Activated T-helper 1 cell treated with anti-CD3 and anti-CD28 coated beads, Interleukin-12 subunit alpha, Interleukin-12 subunit beta, Interleukin-2, Interleukin-4 antibody, amounts not matched to agents 30 ng/mL and 10 ng/mL and 1 ng/mL, durations not matched to agents 14 hours and 24 hours and 36 hours (primary cell): ENCODE measurements at places on chromosomes 3 and 15.
A peak's percentile ranks its signal among the peaks of the same experiment; 100 is the strongest.

DNA sequence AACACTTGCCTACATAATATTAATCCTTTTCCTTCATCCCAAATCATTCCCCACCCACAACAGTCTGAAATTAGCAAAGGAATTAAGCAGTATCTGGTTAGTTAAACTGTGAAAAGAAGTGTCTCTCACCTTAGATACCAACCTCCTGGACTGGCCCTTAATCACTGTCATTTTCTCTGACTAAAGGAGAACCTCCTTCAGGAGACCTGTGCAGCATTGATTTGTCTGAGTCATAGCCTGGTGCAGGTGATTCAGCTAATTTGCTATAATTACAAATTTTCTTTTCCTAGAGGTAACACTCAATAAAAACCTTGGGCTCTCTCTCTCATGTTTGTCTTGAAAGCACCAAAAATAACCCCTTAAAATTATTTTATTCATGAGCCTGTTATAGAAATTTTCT is 279.8 kb upstream of the SEMA6D start:
- no peaks in the 10 kb centered on the region for H3K27me3 ChIP-seq
- H3K36me3 ChIP-seq: no peaks in the 10 kb centered on the region
- no peak for DNase-seq
- H3K27ac ChIP-seq: no peak overlapping the region
- H3K4me3 ChIP-seq: no peak overlapping the region
- no peaks in the 10 kb centered on the region for H3K4me1 ChIP-seq

DNA sequence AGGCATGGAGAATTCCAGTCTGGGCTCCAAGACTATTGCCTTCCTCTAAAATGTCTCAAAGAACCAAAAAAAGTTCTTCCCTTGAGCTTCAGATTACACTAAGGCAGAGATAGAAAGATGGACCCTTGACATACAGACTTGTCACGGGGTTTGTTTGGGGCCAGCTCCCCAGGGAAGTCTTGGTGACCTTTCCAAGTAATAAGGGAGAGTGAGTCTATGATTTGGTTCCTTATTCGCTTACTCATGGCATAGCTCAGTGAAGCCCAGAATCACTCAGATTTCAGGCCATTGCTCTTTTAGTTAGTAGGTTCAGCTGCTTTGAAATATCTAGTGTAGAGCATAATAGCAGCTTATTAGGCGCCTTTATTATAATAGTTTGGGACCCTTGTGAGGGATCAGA is 90.3 kb downstream of the PLCL2 start:
- no peak overlapping the region for H3K27ac ChIP-seq
- H3K4me3 ChIP-seq: no peak overlapping the region
- no peaks in the 10 kb centered on the region for H3K4me1 ChIP-seq
- H3K27me3 ChIP-seq: no peaks in the 10 kb centered on the region
- H3K36me3 ChIP-seq: peaks cover 8% of the 10 kb centered on the region
- DNase-seq: no peak

GRCh38 chr3:186514296-186515002 is 29.7 kb downstream of the CRYGS start:
- H3K27ac ChIP-seq: peak overlapping the region; percentile 75
- H3K27me3 ChIP-seq: peaks cover 5% of the 10 kb centered on the region
- H3K36me3 ChIP-seq: peaks cover 3% of the 10 kb centered on the region
- DNase-seq: no peak
- H3K4me1 ChIP-seq: peaks cover 58% of the 10 kb centered on the region
- peak overlapping the region; percentile 1 for H3K4me3 ChIP-seq

- H3K27ac ChIP-seq: no peak overlapping the region
- peaks cover 4% of the 10 kb centered on the region for H3K36me3 ChIP-seq
- no peak overlapping the region for H3K4me3 ChIP-seq
- no peaks in the 10 kb centered on the region for H3K27me3 ChIP-seq
These were observed 89.0 kb downstream of the MLH1 start for GRCh38 chr3:37082317-37082716.

DNA sequence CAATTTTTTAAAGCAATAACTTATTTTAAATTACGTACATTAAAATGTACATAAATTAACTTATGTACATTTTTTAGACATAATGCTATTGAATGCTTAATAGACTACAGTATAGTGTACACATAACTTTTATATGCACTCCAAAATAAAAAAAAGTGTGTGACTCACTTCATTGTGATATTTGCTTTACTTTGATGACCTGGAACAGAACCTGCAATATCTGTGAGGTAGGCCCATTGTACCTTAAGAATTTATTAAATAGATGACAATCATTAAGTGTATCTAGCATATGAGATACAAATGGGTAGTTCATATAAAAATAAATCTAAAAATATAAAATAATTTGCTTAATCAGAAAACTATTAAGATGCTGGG is 276.7 kb downstream of the NFKBIZ start:
- H3K4me1 ChIP-seq: peaks cover 13% of the 10 kb centered on the region
- peaks cover 21% of the 10 kb centered on the region for H3K36me3 ChIP-seq
- H3K27me3 ChIP-seq: no peaks in the 10 kb centered on the region
- H3K27ac ChIP-seq: no peak overlapping the region
- H3K4me3 ChIP-seq: no peak overlapping the region
- no peak for DNase-seq

DNA sequence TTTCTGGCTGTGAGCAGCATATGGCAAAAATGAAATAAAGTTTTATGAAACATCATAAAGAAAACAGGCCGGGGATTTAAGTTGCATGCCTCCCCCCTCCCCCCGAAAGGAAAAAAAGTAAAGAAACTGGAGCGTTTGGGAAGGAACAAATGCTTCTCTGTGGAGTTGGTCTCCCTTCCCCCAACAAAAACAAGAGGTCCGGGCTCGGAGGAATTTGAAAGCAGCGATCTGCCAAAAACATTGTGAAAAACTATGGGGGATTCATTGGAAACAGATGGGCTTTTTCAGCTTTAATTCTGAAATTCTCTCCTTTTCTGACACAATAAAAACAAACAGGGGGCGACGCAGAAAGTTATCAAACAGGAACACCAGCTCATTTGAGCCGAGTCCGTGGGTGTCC is 17.0 kb downstream of the RGMA start:
- no peaks in the 10 kb centered on the region for H3K36me3 ChIP-seq
- no peak overlapping the region for H3K27ac ChIP-seq
- H3K27me3 ChIP-seq: peaks cover 50% of the 10 kb centered on the region

DNA sequence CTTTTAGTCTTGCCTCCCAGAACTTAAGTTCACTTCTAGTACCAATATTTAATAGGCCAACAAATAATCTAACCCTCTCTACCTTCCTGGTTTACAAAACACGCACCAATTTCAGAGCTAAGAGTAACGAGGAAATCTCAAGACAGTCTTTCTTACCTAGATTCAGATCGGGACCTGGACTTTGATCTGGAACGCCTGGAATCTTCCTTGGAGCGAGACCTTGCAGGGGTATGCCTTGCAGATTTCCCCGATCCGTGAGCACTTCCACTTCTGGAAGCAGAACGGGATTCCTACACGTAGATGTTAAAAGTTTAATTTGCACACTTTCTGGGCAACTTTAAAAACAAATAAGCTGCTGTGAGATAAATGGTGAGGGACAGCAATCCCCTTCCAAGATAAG is 11.4 kb downstream of the TRA2B start:
- H3K27ac ChIP-seq: no peak overlapping the region
- DNase-seq: no peak
- H3K4me1 ChIP-seq: peaks cover 82% of the 10 kb centered on the region

DNA sequence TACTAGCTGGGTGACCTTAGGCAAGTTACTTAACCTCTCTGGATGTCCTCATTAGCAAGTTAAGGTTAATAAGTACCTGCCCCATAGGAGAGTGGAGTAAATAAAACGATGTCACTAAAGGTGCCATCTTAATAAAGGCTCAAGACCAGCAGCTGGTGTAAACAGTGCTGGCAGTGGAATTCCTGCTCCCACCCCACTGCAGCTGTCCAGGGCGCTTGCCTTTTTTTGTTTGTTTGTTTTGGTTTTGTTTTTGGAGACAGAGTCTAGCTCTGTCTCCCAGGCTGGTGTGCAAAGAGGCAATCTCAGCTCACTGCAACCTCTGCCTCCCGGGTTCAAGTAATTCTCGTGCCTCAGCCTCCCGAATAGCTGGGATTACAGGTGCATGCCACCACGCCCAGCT is 28.9 kb downstream of the IDH3A start:
- no peak for DNase-seq
- no peaks in the 10 kb centered on the region for H3K27me3 ChIP-seq
- peaks cover 8% of the 10 kb centered on the region for H3K36me3 ChIP-seq
- H3K27ac ChIP-seq: no peak overlapping the region
- H3K4me1 ChIP-seq: peaks cover 19% of the 10 kb centered on the region
